ENCODE measurements at places on chromosomes 11 and 22. TPM values are rescaled to one million over a fixed set of nuclear protein-coding genes. Genes with fewer than 3 reads are reported as not detected.

GAS2 gene
- total RNA-seq: 11.7 TPM

MRGPRF gene
- 1.0 TPM for total RNA-seq

GRCh38 chr11:4962816-4963215 lies 7.3 kb upstream of the OR51A2 start:
- no peak for DNase-seq

GRCh38 chr11:123904932-123905331 lies 3.0 kb downstream of the OR8D4 start:
- no peak for DNase-seq

- peak; percentile 57 for DNase-seq
Observed at GRCh38 chr11:83241291-83241946, 44.7 kb downstream of the CCDC90B start.

DNA sequence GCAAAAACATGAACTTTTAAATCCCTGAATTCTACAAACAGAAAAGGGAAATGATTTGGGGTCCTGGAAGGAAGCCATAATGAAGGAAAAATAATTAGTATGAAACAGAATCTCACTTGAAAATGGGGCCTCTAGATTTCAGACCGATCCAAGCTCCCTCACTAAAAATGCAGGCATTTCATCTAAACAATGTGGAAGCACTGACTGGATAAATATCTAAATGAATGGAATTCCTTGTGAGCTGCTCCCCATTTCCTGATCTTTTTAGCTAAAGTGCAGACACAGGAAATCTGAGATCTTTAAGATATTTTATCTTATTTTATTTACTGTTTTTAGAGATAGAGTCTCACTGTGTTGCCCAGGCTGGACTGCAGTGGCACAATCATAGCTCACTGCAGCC lies 1255.8 kb downstream of the LRRC4C start:
- no peak for DNase-seq

GRCh38 chr11:118622376-118623268 lies 15.2 kb downstream of the PHLDB1 start:
- DNase-seq: no peak

GRCh38 chr11:83044958-83045712 lies 26.6 kb downstream of the RAB30 start:
- no peak for DNase-seq

DNA sequence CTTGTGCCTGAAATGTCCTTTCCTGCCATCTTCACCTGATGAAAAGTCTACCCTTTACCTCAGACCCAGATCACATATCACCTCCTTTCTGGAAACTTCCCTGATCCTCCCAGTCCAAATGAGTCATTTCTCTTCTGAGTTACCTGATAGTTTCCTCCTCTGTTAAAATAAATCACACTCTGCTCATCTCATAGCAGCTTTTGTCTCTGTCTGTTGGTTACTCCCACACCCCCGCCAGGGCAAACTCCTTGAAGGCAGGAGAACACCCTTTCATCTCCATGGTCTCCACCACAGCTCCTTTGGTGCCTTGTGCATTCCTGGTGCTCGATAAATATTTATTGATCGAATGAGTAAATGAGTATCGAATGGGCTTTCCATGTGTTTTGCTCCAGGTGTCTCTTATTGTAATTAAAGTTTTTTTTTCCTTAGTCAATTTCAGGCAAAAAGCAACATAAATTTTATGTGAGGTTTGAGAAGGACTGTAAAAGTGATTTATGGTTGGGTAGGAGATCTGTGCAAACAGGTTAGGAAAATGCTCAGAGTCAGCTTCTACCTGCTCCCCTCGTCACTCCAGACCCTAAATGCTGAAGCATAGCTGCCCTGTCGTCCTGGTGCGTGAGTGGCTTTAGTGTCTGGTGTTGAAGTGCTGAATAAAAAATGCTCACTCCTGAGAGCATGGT lies 178.2 kb downstream of the GRIK4 start:
- DNase-seq: no peak

DNA sequence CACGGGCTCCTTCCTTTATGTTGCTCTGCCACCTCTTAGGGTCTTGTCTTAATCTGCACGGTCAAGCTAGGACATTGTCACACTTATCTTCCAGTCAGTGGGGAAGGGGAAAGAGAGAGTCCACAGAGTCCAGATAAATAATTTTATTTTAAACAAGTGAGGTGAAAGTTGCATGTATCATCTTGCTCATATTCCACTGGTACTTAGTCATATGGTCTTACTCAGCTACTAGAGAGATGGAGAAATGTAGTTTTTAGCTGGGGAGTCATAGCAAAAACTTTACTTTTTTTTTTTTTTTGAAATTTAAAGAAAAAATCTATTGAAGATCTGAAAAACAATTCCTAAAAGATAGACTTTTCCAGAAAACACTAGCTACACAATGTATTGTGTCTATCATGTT lies 29.0 kb downstream of the PDE3B start:
- no peak for DNase-seq

- DNase-seq: no peak
Observed at GRCh38 chr11:125157953-125158680, 6.4 kb upstream of the PKNOX2 start.

IGHMBP2 gene
- 30.8 TPM for total RNA-seq

FAM76B gene
- total RNA-seq: 33.9 TPM

SLC43A3 gene
- total RNA-seq: 10.8 TPM

DNA sequence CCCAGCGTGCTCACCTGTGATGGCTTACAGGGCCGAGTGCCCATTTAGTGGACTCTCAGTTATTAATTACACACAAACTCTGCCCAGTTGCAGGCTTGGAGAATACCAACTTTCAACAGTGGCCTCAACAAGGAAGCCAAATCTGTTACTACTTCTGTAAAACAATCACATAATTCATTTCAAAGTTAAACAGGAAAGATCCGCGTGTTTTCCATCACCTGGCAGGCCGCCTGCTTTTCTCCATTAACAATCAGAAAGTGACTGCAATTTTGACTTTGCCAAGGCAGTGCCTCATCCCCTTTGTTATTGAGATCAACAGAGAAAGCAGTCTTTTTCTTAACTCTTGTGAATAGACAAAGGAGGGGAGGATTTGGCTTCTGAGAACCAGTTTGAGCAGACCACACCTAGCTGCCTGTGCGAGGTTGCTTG lies 77.7 kb downstream of the BARX2 start:
- DNase-seq: no peak

- peak; percentile 80 for DNase-seq
Observed at GRCh38 chr22:50399751-50400331, 56.7 kb downstream of the PPP6R2 start.

GRCh38 chr11:95991101-95991500 lies 67.2 kb upstream of the MTMR2 start:
- no peak for DNase-seq

UCP2 gene
- total RNA-seq: 91.1 TPM

DNA sequence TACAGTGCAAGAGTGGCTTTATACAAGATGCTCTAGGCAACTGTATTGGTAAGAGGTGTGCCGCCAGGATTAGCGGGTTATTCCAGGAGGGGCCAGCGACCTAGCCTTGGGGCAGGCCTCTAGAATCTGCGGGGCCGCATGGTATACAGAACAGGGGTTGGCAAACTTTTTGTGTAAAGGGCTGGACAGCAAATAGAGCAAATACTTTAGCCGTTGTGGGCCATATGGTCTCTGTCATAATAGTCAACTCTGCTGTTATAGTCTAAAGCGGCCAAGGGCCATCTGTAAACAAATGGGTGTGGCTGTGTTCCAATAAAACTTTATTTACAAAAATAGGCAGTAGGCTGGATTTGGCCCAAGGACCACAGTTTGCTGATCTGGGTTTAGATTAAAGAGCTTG lies 32.6 kb downstream of the FBLN1 start:
- no peak for DNase-seq

DNA sequence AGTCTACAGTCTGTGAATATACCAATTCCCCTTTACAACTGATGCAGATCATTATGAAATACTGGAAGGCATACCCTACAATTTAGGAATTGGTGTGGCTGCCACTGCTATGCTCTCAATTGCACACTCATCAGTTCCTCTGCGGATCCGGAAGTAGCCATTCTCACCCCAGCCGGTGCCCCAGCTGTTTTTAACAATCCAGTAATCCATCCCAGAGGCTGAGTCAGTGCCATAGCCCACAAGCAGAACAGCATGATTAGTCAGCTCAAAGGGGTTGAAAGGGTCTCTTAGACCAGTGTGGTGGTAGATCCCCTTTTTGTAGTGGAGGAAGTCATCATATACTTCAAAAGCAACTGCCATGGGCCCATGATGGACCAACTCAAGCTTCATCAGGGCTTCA lies 43.6 kb downstream of the CTSC start:
- DNase-seq: no peak

MRGPRX4 gene
- not detected for total RNA-seq

HTR3A gene
- 14.5 TPM for total RNA-seq

- DNase-seq: no peak
Observed at GRCh38 chr11:21604564-21604963, 588.3 kb upstream of the ANO5 start.

NXPE1 gene
- not detected for total RNA-seq

LRRC4C gene
- total RNA-seq: 0.64 TPM

GGA1 gene
- 104 TPM for total RNA-seq

ZNF214 gene
- 1.8 TPM for total RNA-seq

- DNase-seq: peak; percentile 95
Observed at GRCh38 chr11:1825039-1825740, 9.6 kb upstream of the SYT8 start.

GRCh38 chr11:120192831-120193625 lies 17.8 kb upstream of the OAF start:
- no peak for DNase-seq

GRCh38 chr11:16804104-16804947 lies 65.9 kb downstream of the C11orf58 start:
- no peak for DNase-seq

- no peak for DNase-seq
Observed at GRCh38 chr22:30921108-30921507, 47.5 kb downstream of the MORC2 start.

TBX10 gene
- not detected for total RNA-seq

- DNase-seq: no peak
Observed at GRCh38 chr11:37142591-37142990, 544.6 kb upstream of the RAG2 start.

TMEM132A gene
- total RNA-seq: 664 TPM

SERHL2 gene
- 4.4 TPM for total RNA-seq

SLC22A12 gene
- total RNA-seq: not detected

GRCh38 chr11:75241906-75242644 lies 1.5 kb downstream of the TPBGL start:
- DNase-seq: no peak

IFT27 gene
- 54.2 TPM for total RNA-seq

DNA sequence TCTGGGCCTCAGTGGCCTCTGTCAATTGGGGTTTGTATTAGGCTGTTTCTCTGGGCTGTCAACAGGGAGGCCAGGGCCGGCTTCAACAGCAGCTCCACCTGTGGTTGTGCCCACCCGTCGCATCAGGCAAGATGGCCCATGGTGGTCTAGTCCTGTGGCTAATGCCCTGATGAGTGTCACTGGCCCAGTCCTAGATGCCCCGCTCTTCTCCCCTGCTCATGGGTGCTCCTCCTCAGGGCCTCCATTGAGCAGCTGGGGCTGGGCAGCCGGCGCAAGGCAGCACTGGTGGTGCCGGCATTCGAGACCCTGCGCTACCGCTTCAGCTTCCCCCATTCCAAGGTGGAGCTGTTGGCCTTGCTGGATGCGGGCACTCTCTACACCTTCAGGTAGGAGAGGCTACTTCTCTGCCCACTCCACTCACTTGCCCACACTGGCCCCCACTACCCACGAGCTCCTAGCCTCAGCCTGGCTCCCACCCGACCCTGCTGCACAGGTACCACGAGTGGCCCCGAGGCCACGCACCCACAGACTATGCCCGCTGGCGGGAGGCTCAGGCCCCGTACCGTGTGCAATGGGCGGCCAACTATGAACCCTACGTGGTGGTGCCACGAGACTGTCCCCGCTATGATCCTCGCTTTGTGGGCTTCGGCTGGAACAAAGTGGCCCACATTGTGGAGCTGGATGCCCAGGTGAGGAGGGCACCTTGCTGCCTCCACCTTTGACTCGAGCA lies 5.4 kb downstream of the LARGE2 start:
- DNase-seq: no peak

- DNase-seq: peak; percentile 35
Observed at GRCh38 chr11:2298795-2299761, 2.6 kb downstream of the C11orf21 start.

GRCh38 chr22:29313576-29314466 lies 1.7 kb downstream of the RASL10A start:
- DNase-seq: no peak

DNA sequence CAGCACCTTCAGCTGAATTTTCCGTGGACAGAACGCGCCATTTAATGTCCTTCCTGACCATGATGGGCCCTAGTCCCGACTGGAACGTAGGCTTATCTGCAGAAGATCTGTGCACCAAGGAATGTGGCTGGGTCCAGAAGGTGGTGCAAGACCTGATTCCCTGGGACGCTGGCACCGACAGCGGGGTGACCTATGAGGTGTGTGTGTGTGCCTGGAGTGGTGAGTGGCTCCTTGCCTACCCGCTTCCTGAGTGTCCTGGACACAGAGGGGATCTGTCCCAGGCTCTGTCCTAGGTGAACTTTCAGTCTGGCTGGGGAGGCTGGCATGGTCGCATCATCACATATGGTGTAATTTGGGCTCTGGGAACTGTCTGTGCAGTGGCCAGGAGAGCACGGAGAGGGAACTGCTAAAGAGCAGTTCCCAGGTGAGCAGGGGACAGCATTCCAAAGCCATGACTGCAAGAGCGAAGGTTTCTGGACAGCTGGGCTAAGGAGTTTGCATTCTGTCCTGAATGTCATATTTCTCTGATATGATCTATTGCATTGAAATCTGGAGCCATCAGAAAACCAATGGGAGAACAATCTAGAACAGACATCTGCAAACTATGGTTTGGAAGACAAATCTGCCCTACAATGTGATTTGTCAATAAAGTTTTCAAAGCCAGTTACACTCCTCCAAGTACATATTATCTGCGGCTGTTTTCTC lies 104.3 kb downstream of the RRAS2 start:
- DNase-seq: no peak

DDI1 gene
- total RNA-seq: not detected

GRCh38 chr11:65479184-65480145 lies 19.4 kb upstream of the MALAT1 start:
- peak; percentile 43 for DNase-seq
